ENCODE measurements at places on chromosomes 2 and 18. TPM values are rescaled to one million over a fixed set of nuclear protein-coding genes. Genes with fewer than 3 reads are reported as not detected.
A peak's percentile ranks its signal among the peaks of the same experiment; 100 is the strongest.

Gene PDCD1
- not detected for total RNA-seq

GRCh38 chr2:95276888-95277245, 2.6 kb downstream of the PROM2 start:
- no peak overlapping the region for H3K4me3 ChIP-seq
- H3K36me3 ChIP-seq = no peaks in the 10 kb centered on the region
- H3K4me1 ChIP-seq = no peaks in the 10 kb centered on the region
- peak; percentile 28 for DNase-seq

- no peak for DNase-seq
- no peaks in the 10 kb centered on the region for H3K27me3 ChIP-seq
- no peaks in the 10 kb centered on the region for H3K4me1 ChIP-seq
- no peak overlapping the region for H3K27ac ChIP-seq
- no peaks in the 10 kb centered on the region for H3K36me3 ChIP-seq
These were observed 201.0 kb upstream of the NABP1 start for GRCh38 chr2:191476901-191477300.

- H3K27ac ChIP-seq = peak overlapping the region; percentile 96
- no peak for DNase-seq
- peak overlapping the region; percentile 96 for H3K4me3 ChIP-seq
- no peaks in the 10 kb centered on the region for H3K27me3 ChIP-seq
These were observed 641 bp downstream of the MAPRE3 start for GRCh38 chr2:26970928-26971627.

DNA sequence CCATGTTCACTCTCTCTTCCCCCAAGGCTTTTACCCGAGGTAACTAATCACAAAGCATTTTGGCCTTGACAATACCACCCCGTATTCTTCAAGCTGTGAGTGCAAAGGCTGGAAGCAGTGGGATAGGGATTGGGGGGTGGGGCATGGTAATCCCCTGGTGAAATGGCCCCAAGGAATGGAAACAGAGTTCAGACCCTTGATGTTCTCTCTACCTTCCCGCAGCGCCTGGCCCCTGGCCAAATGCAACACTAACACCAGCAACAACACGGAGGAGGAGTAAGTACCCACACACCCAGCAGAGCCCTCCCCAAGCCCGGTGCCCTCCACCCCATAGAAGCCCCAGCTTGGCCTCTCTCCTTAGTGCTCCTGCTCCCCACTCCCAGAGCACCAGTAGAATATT, 36.9 kb downstream of the CNGA3 start:
- no peaks in the 10 kb centered on the region for H3K27me3 ChIP-seq
- DNase-seq = no peak
- no peaks in the 10 kb centered on the region for H3K4me1 ChIP-seq

- H3K27ac ChIP-seq = peak overlapping the region; percentile 90
- peaks cover 18% of the 10 kb centered on the region for H3K4me1 ChIP-seq
- no peaks in the 10 kb centered on the region for H3K36me3 ChIP-seq
These were observed 1.3 kb upstream of the UBE2E3 start for GRCh38 chr2:180978903-180979748.

GRCh38 chr2:67389788-67390187, 7.3 kb upstream of the ETAA1 start:
- no peaks in the 10 kb centered on the region for H3K36me3 ChIP-seq
- H3K4me3 ChIP-seq = no peak overlapping the region
- H3K27ac ChIP-seq = no peak overlapping the region
- no peaks in the 10 kb centered on the region for H3K4me1 ChIP-seq
- no peaks in the 10 kb centered on the region for H3K27me3 ChIP-seq

- H3K4me3 ChIP-seq = no peak overlapping the region
- no peak overlapping the region for H3K27ac ChIP-seq
These were observed 10.3 kb upstream of the GPR45 start for GRCh38 chr2:105231232-105231619.

DNA sequence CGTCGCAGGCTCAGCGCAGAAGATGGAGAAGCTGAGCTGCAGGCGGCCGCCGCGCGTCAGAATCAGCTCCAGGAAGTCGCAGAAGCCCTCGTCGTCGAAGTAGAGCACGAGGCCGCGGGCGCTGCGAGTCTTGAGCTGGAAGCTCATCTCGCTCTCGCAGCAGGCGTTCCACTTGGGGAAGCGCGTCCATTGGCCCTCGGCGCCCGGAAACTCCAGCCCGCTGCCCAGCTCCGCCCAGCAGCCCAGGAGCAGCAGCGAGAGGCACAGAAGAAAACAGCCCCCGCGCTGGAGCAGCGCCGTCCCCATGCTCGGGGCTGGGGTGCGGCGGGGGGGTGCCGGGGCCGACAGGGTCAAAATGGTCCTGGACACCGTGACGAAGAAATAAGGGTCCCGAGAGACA, 4.0 kb downstream of the NRXN1 start:
- no peak overlapping the region for H3K4me3 ChIP-seq
- H3K4me1 ChIP-seq = no peaks in the 10 kb centered on the region
- DNase-seq = no peak
- H3K27ac ChIP-seq = no peak overlapping the region

DNA sequence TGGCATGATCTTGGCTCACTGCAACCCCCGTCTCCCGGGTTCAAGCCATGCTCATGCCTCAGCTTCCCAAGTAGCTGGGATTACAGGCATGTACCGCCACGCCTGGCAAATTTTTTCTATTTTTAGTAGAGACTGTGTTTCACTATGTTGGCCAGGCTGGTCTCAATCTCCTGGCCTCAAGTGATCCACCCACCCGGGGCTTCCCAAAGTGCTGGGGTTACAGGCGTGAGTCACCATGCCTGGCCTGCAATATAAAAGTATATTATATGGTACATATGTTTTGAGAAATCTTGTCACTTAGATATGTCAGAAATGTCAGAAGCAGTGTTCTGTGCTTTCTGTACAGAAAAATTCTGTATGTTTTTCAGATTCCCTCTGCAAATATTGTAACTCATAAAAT, 19.2 kb upstream of the XPO1 start:
- H3K27ac ChIP-seq = no peak overlapping the region
- DNase-seq = no peak
- no peaks in the 10 kb centered on the region for H3K27me3 ChIP-seq
- H3K36me3 ChIP-seq = no peaks in the 10 kb centered on the region
- H3K4me3 ChIP-seq = no peak overlapping the region
- H3K4me1 ChIP-seq = no peaks in the 10 kb centered on the region

GRCh38 chr2:240024766-240025165, 376 bp downstream of the NDUFA10 start:
- peak overlapping the region; percentile 75 for H3K4me3 ChIP-seq
- H3K27me3 ChIP-seq = no peaks in the 10 kb centered on the region
- peaks cover 20% of the 10 kb centered on the region for H3K4me1 ChIP-seq
- H3K36me3 ChIP-seq = peaks cover 19% of the 10 kb centered on the region
- H3K27ac ChIP-seq = peak overlapping the region; percentile 93

DNA sequence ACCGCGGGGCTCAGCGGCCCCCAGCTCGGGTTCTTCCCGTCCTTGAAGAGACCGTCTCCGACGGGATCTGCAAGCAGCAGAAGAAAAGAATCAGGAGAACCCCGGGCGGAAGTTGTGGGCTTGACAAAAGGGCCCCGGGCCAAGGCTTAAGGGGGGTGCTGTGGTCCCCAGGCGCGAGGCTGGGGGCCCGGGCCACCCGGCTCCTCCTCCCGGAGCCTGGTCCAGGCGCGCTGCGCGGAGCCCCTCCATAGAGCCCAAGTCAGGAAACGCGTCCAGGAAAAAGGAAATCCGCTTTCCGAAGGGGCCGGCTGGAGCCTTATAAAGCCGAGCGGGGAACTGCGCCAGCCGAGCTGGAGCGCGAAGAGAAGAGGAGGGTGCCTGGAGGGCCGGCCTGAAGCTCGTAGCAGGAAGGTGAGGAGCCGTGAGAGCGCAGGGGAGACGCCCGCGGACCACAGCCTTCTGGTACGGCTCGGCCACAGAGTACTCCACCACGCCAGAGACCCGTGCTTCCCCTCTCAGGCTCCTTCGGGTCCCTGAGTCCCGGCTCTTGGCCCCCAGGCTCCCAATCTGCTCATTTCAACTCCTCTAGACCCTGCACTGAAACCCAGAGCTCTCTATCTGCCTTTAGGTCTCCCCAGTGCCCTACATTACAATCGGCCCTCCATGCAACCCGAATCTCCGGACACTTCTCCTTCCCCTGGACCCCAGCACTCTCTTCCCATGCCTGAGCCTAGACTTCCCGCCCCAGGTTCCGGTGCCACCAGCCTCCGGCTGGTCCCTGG, 554 bp downstream of the FEV start:
- peaks cover 15% of the 10 kb centered on the region for H3K4me1 ChIP-seq
- peaks cover 98% of the 10 kb centered on the region for H3K27me3 ChIP-seq
- H3K4me3 ChIP-seq = peak overlapping the region; percentile 46
- no peak overlapping the region for H3K27ac ChIP-seq

Gene ANKRD23
- 1,017 TPM for total RNA-seq

DNA sequence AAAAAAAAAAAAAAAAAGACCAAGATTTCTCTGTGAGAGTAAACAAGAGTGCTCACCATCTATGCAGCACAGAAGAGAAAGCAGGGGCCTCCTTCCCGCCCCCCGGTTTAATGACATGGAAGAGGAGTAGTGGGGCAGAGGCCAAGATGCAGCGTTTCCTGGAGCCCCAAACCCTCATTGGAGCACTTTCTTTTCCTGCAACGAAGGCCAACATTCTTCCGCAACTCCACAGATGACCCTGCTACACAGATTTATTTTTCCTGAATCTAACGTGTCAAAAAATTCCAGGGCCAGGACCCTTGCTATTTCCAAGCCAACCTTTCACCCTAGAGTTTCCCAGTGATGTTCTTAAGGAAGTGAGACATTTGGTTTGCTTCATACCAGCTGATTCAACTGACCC, 189.6 kb downstream of the MIB1 start:
- H3K27ac ChIP-seq = no peak overlapping the region
- no peaks in the 10 kb centered on the region for H3K27me3 ChIP-seq
- H3K36me3 ChIP-seq = no peaks in the 10 kb centered on the region
- no peak overlapping the region for H3K4me3 ChIP-seq
- H3K4me1 ChIP-seq = no peaks in the 10 kb centered on the region

DNA sequence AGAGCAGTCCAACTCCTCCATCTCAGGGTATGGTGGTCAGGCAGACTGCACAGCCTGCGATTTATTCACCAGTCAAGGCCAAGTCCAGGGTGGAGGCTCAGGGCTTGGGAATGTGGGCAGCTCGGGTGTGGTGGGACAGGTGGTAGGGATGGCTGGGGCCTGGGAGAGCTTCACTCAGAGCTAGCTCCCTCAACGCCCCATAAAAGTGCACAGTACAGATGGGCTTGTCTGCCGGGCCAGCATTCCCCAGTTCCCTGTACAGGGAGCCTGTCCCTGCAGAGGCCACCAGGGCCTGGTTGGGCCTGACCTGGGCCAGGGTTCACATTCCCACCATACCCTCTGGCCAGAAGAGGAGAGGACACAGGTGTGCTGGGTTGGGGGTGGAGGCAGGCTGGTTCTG, 49.2 kb upstream of the OTOS start:
- H3K27ac ChIP-seq = no peak overlapping the region
- no peak overlapping the region for H3K4me3 ChIP-seq
- no peaks in the 10 kb centered on the region for H3K27me3 ChIP-seq
- peaks cover 28% of the 10 kb centered on the region for H3K4me1 ChIP-seq

Gene MOGAT1
- not detected for total RNA-seq

DNA sequence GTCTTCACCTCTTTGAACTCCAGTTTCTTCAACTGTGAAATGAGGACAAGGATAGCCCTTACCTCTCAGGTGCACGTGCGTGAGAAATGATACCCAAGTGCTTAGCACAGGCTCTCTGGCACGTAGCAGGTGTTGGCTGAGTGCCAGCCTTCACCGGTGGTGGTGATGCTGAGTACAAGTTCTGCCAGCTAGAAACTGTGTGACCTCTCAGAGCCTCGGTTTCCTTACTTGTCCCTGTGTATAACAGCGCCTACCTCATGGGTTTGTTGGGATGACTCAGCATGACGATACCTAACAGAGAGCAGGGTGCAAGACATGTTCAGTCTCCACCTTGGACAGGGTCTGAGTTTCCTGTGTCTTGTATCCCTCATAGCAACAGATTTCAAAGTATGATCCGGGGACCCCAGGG, 205.1 kb downstream of the TNS1 start:
- H3K36me3 ChIP-seq = peaks cover 8% of the 10 kb centered on the region
- DNase-seq = peak; percentile 61
- no peak overlapping the region for H3K4me3 ChIP-seq
- H3K27me3 ChIP-seq = no peaks in the 10 kb centered on the region
- peak overlapping the region; percentile 68 for H3K27ac ChIP-seq

Gene ALLC
- total RNA-seq = not detected

DNA sequence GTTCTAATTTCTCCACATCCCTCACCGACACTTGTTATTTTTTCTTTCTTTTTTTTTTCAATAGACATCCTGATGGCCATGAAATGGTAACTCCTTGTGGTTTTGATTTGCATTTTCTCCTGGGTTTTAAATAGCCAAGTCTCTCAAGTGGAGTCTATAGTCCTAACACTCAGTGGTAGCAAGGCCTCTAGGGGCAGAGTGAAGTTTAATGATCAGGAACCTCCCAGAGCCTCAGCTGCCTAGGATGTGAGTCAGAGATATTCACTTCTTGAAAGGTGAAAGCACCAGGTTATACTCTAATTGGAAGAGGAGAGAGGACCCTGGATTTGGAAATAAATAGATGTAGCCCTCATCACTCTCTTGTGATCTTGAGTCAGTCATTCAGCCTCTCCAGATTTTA, 62.7 kb upstream of the CAPN13 start:
- H3K36me3 ChIP-seq = no peaks in the 10 kb centered on the region
- no peak overlapping the region for H3K4me3 ChIP-seq
- H3K4me1 ChIP-seq = no peaks in the 10 kb centered on the region
- no peak for DNase-seq
- no peaks in the 10 kb centered on the region for H3K27me3 ChIP-seq

DNA sequence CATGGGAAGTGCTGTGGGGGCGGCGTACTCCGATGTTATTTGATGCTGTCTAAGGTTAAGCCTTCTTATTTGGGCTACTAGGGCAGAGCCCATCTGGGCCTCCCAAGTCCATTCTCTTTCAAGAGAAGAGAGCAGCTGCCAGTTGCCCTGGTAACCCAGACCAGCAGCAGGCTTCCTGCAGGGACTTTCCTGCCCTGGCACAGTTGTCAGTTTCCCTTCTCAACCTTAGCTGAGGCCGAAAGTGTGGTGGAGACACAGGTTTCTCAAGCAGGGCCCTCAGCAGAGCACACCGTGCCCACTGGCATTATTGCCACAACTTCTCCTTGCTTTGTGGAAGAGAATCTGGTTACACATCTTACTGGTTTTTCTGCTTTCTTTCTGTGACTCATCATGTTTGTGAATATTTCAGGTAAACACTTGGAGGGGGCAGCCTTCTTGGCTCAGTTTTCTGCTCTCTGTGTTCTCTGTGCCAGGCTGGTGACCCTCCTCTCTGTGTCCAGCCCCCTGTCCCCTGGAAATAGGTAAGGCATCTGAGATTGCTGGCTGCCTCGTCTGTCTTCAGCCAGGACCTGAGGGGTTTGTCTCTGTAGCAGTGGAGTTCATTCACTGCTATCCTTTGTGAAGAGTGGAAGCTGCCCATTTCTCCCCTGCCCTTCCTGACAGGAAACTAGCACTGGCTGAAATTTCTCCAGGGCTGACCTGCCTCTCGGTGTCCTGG, 111.0 kb downstream of the B3GNT2 start:
- H3K27me3 ChIP-seq = no peaks in the 10 kb centered on the region
- peaks cover 3% of the 10 kb centered on the region for H3K4me1 ChIP-seq
- H3K27ac ChIP-seq = peak overlapping the region; percentile 9
- DNase-seq = no peak
- no peaks in the 10 kb centered on the region for H3K36me3 ChIP-seq

- H3K4me3 ChIP-seq = no peak overlapping the region
- no peak for DNase-seq
- H3K36me3 ChIP-seq = no peaks in the 10 kb centered on the region
These were observed 402.2 kb downstream of the NCKAP5 start for GRCh38 chr2:133166031-133166430.

Gene BOLL
- 6.5 TPM for total RNA-seq

Gene POU3F3
- not detected for total RNA-seq

Gene KLHL41
- 3,179 TPM for total RNA-seq

Measured in psoas muscle (tissue), 8 donors.